ENCODE measurements at places on chromosomes 2 and 18.

DNA sequence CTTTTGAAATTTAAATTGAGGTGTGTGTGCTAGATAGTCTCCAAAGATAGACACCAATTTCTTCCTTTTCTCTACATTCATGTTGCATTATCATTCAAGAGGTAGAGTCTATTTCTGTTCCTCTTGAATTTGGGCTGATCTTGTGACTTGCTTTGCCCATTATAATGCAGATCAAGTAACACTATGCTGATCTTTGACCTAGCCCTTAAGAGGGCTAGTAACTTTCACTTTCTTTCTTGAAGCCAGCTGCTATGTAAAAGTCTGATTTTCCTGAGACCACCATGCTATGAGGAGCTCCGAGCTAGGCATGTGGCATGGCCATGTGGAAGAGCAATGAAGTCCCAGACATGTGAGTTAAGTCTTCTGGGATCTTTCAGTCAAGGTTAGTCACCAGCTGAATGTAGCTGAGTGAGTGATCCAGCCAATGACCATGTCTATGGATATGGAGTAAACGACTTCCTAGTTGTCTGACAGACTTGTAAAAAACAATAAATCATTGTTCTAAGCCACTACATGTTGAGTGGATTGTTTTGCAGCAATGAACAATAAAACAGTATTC lies 189.4 kb upstream of the CWC22 start:
- DNase-seq: no peak

- DNase-seq: no peak
These were observed 315.3 kb downstream of the CLIP4 start for GRCh38 chr2:29430382-29431112.

DNA sequence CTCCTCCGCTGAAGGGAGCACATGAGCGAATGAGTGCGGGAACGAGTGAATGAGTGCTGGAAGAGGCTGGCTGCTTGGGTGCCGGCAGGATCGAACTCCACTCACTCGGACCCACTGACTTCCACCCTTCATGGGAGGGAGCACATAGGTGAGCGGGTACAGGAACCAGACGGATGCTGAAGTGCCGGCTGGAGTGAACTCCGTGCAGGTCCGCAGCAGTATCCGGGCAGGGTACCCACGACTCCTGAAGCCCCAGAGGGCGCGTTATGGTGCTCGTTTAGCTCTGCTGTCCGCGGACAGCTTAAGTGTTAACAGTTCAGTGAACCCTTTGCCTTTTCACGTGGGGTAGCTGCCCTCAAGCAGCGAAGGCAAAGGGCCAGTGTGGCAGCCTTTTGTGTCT lies 23.2 kb downstream of the RPRM start:
- no peak for DNase-seq

DNA sequence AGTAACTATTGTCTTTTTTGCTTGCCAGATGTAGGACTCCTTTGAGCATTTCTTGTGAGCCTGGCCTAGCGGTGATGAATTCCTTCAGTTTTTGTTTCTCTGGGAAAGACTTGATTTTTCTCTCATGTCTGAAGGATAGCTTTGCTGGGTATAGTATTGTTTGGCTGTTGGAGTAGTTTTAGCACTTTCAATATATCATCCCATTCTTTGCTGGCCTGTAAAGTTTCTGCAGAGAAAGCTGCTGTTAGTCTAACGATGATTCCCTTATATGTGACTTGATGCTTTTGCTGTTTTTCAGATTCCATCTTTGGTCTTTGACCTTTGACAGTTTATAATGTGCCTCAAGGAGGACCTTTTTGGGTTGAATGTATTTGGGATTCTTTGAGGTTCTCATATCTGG lies 12.7 kb downstream of the ZDBF2 start:
- DNase-seq: no peak

DNA sequence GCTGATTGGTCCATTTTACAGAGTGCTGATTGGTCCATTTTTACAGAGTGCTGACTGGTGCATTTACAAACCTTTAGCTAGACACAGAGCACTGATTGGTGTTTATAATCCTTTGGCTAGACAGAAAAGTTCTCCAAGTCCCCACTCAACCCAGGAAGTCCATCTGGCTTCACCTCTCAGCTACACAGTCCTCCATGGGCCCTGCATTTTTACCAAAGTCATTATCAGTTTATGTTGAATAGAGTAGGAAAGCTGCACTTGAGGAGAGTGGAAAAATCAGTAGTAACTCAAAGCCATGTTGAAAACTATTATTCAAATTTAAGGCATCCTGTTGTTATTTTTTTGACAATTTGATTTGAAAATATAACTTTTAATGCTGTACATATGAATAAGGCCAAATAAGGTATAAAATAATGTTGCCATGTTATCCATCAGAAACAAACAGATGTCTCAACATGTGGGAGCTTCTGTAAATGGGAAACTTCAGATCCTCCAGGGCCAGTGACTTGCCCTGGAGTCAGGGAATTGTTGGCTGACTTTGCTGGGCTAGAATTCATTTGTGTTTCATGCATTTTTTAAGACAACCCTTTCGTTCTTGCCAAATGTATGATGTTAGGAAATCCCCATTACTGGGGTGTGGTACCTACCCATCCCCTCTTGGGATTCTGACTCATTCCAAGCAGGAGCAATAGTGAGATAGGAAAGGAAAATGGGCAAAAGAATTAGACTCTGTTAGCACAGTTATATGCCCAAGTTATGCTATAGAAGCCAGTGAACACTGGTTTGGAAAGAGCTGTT lies 37.8 kb upstream of the CCDC195 start:
- no peak for DNase-seq

- DNase-seq: no peak
These were observed 90.9 kb upstream of the ACSL3 start for GRCh38 chr2:222769941-222770340.

GRCh38 chr2:47005687-47006086 lies 90.1 kb upstream of the MCFD2 start:
- no peak for DNase-seq

- no peak for DNase-seq
These were observed 38.8 kb upstream of the UBE2F start for GRCh38 chr2:237927986-237928385.

GRCh38 chr18:28127763-28128658 lies 48.9 kb downstream of the CDH2 start:
- DNase-seq: no peak

DNA sequence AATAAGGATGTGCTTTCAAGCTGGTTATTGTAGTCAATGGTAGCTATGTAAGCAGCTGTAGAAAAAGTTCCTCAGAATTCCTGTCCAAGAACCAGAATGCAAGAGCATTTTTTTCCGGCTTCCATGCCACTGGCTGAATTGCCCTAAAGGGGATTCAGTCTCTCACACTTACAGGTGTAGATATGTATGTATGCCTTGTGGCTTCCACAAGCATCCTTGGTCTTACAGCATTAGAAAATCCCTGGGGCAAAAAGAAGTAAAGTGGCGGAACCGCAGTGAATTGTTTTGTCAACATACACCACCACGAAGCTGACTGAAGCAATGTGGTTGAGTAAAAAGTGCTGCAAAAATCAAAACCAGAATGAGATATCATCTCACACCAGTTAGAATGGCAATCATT lies 54.6 kb downstream of the FANCL start:
- no peak for DNase-seq

DNA sequence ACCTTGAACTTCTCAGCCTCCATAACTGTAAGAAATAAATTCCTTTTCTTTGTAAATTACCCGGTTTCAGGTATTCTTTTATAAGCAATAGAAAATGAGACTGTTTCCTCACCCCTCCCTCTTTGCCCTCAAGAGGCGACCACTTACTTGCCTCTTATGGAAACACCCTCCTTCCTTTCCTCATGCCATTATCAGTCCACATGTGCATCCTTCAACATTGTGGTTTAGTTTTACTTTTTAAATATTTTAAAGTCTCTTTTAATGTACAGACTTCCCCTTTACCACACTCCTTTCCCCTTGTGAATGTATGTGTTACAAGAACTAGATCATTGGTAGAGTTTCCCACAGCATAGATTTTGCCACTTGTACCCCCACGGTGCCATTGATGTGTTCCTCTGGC lies 202.4 kb upstream of the SIX2 start:
- no peak for DNase-seq

DNA sequence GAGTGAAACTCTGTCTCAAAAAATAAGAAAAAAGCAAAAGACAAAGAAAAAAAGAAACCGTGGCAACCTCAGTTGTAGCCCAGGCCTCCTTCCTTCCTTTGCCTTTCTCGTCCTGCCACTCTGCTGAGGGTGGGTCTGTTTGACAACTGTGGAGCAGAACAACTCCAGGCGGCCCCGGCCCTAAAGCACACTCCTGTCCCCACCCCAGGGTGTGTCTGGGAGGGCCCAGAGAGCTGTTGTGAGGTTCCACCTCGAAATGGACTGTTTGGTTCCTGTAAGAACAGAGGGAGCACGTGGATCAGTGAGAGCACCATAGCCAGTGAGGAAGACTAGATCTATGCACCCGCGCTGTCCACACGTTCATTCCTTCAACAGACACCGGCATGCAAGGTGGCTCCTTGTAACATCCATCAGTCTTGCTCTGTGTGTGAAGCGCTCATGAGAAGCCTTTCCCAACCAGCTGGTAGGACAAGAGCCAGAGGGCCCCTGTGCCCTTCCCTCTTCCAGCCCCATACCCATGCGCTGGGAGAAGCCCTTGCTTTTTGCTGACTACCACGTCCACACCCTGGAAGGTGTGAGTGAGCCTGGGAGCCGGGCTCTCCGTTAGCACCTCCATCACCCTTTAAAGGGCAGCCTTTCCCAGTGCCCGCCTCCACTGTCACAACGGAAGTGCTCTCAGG lies 61.6 kb downstream of the SOWAHC start:
- no peak for DNase-seq

GRCh38 chr2:44598330-44599119 lies 236.8 kb downstream of the CAMKMT start:
- no peak for DNase-seq

DNA sequence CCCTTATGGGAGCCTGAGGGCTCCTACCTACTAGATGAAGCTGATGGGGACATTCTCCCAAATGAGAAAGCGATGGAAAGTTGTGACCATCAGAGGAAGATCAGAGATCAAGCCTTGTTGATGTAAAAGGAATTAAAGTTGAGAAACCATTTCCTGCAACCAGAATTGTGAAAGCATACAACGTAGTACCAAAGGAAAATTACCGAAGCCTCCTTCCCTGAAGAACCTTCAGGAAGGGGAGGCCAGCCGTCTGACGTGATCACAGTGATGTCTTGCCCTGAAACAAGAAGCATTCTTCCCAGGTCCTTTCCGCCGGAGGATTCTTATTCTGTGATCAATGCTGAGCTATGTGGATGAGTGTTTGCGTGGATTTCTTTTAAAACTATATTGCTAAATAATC lies 211.6 kb upstream of the TNP1 start:
- DNase-seq: no peak

DNA sequence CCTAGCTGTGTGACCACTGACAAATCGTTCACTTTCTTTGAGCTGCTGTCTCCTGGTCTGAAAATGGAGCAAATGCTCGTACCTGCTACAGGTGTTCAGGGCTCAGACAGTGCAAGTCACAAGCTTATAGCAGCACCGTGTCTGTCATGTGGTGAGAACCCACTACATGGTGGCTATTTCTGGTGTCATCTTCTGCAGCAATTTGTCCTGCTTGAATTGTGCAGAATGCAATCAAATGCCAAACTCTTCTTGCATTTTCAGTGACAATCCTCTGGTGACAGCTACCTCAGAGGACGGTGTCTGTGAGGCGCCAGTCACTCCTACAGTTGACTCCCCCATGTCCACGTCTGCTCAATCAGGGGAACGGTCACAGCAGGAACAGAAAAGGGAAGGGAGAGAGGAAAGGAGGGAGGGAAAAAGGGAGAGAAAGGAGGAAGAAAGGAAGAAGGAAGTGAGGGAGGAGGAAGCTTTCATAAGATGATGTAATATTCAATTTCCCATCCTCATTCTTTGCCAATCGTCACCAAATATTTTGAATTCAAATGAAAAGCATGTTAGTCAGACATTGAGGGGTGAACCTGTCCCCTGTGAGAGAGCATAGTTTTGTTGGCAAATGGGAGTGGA lies 122.2 kb downstream of the BCL2 start:
- no peak for DNase-seq

GRCh38 chr18:8011361-8011760 lies 444.2 kb downstream of the PTPRM start:
- DNase-seq: no peak

DNA sequence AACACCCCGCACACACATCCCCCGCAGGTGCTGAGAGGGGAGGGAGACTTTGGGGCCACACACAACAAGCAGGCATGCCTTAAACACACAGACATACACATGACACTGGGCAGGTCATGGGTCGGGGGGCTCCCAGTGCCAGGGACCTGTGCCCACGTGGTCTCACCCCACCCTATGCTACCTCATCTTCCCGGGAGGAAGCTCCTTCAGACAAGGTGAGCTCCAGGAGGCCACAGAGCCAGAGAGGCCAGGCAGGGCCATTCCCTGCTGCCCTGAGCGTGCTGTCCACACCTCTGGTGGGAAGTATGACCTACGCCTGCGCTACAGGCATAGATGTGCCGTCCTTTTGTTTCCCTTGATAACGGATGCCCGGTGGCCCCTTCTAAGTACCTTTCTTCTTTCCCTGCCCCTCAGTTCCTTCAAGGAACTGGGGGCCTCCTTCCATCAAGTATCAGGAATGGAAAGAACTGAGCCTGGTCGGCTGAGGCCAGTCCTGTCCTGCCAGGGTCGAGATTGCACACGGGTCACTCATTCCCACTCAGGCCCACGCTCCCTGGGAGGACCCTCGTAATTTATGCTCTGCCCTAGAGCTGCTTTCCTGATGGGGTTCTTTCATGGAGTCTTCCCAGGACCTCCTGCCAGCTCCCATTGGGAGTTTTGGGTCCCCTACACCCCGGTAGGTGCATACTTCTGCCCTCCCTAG lies 4.7 kb downstream of the TEKT4 start:
- no peak for DNase-seq

- no peak for DNase-seq
These were observed 7.2 kb upstream of the TSN start for GRCh38 chr2:121748202-121748601.

DNA sequence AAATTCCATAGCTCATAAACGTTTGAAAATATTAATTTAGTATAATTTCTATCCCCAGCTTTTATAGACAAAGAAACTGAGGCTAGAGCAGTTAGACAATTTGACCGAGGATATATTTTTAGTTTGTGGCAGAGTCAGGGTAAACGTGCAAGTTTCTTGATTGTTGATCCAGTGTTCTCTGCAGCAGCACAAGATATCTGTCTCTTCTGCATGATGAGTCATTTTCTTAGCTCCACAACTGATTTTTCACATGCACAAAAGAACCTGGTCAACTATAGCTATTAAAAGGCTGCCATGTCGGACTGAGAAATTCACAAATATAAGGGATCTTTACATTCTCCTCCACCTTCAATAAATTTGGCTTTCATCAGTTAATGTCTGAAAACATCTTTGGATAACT lies 143.4 kb upstream of the CYP26B1 start:
- DNase-seq: no peak

GRCh38 chr2:140696449-140696848 lies 1434.4 kb downstream of the LRP1B start:
- DNase-seq: no peak

GRCh38 chr2:53510401-53510800 lies 257.2 kb upstream of the CHAC2 start:
- no peak for DNase-seq

All from stimulated activated CD4-positive, alpha-beta T cell treated with anti-CD3 and anti-CD28 coated beads, Interleukin-12 subunit alpha, Interleukin-12 subunit beta, amount 100 ng/mL, for 48 hours (primary cell).